ENCODE measurements at places on chromosomes 3 and 15.

DNA sequence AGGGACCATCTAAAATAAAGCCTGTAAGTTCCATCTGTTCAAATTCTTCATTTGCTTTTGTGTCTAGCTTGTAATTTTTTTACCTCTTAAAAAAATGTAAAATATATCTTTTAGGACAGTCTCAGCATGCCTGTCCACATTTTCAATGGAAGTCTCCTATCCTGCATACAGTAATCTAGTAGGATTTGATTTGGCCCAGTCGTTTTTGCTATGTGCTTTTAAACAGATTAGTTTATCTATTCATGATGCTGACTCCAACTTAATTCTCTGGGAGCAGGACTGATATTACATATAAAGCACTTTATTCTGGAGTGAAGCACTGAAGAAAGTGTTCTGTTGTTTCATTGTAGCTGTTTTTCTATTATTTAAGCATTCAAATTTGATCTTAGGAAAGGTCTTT, 38.9 kb upstream of the CFAP20DC start:
- DNase-seq = no peak

DNA sequence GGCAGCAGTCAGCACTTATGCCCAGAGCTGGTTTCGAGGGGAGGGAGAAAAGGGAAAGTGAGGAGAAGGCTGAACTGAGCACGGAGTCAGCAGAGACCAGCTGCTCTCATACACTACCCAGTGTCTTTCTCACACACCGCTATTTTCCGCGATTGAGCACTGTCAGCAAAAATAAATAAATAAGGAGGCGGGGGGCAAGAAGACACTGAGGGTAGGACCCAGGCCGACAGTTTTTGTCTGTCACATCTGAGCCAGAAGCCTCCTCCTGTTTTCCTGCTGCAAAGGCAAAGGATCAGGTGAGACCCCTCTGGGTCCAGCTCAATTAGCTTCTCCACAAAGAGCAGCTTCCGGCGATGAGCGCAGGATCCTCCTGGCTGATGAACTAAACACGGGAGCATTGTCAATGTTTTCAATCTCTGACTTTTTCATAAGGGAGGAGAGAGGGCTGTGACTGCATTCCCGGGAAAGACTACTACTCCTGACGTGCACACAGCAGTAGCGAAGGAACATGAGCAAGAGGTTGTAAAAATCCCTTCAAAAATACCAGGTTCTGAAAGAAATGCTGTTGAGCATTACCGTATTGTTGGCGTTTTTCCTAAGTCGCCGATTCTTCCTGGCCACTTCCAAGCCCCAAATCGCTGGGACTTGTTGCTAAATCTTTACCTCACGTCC, 1.3 kb downstream of the FRMD5 start:
- DNase-seq = peak; percentile 62

DNA sequence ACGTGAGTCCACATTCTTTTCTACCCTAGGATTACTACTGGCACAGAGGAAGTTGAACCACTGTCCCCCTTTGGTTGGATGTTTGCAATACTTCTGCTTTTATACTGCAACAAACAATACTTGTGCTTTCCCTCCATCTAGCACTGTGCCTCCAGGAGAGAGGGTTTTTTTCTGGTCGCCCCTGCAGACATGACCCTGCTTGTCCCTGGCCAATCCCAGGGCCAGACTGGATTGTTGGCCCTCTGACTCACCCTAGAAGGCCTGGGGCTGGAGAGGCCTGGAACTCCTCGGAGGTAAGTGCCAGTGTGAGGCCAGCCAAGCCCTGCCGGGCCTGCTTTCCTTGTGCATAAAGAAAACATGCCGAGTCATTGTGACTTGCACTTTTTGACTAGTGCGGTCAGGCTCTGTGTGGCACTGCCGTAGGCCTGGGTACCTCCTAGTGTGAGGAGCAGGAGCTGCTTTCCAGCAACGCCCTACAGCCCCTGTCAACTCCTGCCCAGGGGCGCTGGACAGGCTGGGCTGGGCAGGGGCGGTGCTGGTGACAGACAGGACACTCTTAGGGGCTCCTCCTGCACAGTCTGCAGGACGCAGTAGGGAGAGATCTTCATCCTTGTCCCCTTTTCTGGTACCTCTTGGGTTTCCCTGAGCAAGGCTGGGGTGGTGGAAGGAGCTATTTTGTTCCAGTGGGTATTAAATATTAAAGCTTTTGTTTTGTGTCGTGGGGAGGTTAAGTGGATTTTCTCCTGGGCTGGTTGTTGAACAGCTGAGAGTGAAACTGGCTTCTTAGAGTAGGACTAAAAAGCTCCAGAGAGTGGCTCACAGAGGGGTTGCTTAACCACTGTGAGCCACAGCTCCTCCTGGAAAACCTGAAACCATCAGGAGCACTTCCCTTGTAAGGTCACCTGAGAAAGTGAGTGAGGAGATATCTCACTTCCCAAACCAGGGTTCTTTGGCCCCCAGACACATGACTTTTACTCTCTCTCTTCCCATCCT, 14.4 kb upstream of the TKT start:
- DNase-seq = peak; percentile 99

DNA sequence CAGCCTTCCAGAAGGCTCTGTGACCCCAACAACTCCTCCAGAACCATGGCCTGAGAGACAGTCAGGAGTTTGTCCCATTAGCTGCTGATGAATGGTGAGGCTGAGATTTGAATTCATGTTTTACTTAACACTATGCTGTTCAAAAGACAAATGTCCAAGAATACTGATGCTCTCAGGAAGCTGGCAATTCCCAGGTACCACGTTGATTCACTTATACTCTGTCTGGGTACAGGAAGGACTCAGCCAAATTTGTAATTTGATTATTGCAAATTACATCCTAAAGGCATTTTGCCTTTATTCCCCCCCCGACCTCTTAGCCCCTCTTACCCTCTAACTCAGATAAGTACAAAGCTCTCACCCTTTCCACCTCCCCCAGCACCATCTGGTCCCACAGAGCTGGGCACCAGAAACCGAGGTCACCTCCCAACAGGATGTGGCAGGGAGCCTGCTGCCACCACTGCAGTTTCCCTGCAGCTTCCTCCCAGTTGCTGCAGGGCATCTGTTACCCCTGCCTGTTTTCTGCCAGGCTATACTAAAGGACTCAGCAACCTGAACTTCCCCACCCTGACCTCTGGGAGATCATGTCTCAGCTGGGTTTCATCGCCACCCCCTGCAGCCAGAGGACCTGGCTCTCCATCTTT, 33.6 kb downstream of the EAF1 start:
- peak; percentile 8 for DNase-seq

GRCh38 chr3:53159156-53160060, 1.6 kb upstream of the PRKCD start:
- no peak for DNase-seq

DNA sequence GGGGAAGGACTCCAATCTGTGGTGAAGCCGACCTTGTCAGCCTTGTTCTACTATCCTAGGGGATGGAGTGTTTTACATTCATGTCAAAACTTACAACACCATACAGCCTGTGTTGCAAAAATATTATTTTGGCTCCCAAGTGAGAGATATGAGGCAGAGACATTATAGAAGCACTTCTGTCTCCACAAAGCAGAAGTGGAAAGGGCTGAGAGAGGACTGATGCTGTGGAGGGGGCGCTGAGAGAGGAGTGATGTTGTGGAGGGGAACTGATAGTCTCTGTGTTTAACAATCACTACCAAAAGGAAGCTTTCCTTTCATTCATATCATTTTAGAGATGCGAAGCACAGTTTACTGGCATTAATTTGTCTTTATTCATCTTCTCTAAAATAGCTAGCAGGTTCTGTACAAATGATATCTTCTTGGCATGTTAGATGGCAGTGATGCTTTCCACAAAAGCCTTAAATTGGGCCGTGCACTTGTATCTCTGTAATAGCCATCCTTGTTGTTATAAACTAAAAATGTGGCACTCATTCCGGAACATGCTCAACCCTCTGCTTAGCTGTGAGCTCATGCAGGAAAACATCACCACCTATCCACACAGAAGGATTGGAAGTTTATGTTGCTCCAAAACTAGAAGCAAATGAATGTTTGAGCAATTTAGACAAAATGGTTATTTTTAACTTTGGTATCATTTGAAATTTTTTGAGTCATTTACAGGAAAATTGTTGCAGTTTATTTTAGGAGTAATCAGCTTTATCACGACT, 134.6 kb upstream of the TP63 start:
- no peak for DNase-seq

GRCh38 chr3:148084931-148085330, 612.8 kb upstream of the AGTR1 start:
- peak; percentile 60 for DNase-seq

DNA sequence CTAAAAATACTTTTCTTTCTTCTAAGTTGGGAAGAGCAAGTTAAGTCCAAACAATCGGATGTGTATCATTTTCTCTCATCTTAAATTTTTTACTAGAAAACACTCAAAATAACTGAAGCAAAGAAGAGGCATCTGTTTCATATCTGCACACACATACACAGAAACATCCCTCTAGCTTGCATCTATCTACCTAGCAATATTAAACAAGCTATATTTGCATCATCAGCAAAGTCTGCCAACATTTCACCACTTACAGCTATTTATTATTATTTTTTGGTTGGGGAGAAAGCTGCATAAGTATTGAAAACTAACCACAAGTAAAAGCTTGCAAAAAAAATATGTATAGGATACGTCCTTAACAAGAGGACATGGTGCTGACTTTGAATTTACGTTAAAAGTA, 1.9 kb downstream of the GOLIM4 start:
- no peak for DNase-seq

DNA sequence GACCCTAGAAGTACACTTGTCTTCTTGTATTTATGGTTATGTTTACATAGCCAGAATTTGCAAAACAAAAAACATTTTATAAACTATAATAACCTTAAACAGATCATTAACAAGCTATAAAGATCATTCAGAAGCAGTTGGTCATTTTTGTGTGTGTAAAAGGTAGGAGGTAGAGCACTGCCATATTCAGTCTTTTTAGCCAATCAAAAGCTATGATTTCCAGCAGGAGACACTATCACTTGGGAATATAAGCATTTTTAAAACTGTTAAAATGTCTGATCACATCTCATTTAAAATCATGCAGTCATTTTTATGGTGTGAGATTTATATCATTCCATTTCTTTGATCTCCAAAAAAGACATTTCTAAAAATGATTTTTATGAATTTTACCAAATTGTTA, 42.6 kb upstream of the ATP2C1 start:
- no peak for DNase-seq

GRCh38 chr3:48553361-48553760, 3.2 kb downstream of the PFKFB4 start:
- DNase-seq = no peak

DNA sequence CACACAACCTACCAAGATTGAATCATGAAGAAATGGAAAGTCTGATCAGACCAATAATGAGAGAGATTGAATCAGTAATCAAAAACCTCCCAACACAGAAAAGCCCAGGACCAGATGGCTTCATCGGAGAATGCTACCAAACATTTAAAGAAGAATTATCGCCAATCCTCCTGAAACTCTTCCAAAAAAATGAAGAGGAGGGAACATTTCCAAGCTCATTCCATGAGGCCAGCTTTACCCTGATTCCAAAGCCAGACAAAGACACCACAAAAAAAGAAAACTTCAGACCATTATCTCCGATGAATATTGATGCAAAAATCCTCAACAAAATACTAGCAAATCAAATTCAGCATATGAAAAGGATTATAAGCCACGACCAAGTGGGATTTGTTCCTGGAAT, 94.1 kb downstream of the SENP2 start:
- no peak for DNase-seq

GRCh38 chr3:181362378-181362777, 349.3 kb upstream of the SOX2 start:
- DNase-seq = no peak

GRCh38 chr15:48060396-48060795, 60.4 kb upstream of the SLC24A5 start:
- no peak for DNase-seq

- DNase-seq = no peak
Observed at GRCh38 chr3:153679714-153680113, 441.5 kb upstream of the ARHGEF26 start.

DNA sequence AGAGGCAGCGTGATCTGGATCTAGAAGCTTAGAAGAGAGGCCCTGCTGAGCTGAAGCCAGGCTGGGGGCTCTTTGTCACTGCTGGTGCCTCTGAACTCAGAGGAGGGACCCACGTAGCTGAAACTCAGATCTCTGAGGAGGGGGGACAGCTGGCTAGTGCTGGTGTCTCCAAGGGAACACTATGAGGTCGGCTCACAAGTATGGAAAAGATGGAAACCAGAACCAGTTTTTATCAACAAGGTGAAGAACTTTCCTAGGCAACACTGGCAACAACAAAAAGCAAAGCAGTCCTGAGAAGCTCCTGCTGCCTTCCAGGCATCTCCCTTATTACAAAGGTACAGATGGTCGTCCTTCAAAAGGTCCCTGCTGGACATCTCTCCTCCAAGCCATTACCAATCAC, 27.0 kb upstream of the FSTL1 start:
- DNase-seq = peak; percentile 43

GRCh38 chr3:175255698-175256097, 396.6 kb downstream of the NAALADL2 start:
- peak; percentile 59 for DNase-seq
